ENCODE measurements at places on chromosomes 5 and 9. TPM values are rescaled to one million over a fixed set of nuclear protein-coding genes. Genes with fewer than 3 reads are reported as not detected.

The F12 gene
- 1.3 TPM for total RNA-seq

The ENHO gene
- total RNA-seq: 3.3 TPM

The B4GALT1 gene
- 30.8 TPM for total RNA-seq

The CDKN2B-AS1 gene
- total RNA-seq: 0.20 TPM

The C9 gene
- total RNA-seq: 0.10 TPM

The GCNT4 gene
- 2.4 TPM for total RNA-seq

The SOHLH1 gene
- total RNA-seq: not detected

The PURA gene
- 13.5 TPM for total RNA-seq

The SOX30 gene
- 0.10 TPM for total RNA-seq

The CD180 gene
- 1.2 TPM for total RNA-seq

GRCh38 chr9:15139469-15139868 lies 167.5 kb downstream of the TTC39B start:
- DNase-seq: no peak

- peak; percentile 43 for DNase-seq
Observed at GRCh38 chr5:9194509-9194908, 351.4 kb downstream of the SEMA5A start.

- peak; percentile 73 for DNase-seq
Observed at GRCh38 chr9:33818167-33818846, 1.3 kb downstream of the UBE2R2 start.

- DNase-seq: no peak
Observed at GRCh38 chr5:54872810-54873209, 112.6 kb downstream of the ESM1 start.

DNA sequence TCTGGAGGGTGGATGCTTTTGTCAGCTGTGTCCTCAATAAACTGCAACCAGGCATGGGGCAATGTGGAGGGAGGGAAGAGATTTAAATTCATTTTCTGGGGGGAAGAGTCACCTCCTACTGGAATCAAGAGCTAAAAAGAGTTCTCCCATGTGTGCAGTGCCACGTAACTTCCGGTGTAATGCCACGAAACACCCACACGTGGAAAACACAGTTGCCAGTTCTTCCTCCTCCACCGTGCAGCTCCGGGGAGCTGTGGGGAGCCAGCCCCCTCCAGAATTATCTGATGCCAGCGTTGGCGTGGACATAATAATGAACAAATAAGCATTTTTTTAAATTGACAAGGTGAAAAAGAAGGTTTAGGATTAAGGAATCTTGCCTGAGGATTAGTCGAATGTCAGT lies 32.1 kb upstream of the MED10 start:
- no peak for DNase-seq

- DNase-seq: no peak
Observed at GRCh38 chr5:168092209-168093185, 198.9 kb upstream of the WWC1 start.

GRCh38 chr9:100170085-100170484 lies 71.0 kb downstream of the INVS start:
- DNase-seq: no peak

GRCh38 chr5:131536211-131536826 lies 98.7 kb downstream of the RAPGEF6 start:
- no peak for DNase-seq

- DNase-seq: no peak
Observed at GRCh38 chr9:82354279-82354659, 365.7 kb downstream of the SPATA31D1 start.

DNA sequence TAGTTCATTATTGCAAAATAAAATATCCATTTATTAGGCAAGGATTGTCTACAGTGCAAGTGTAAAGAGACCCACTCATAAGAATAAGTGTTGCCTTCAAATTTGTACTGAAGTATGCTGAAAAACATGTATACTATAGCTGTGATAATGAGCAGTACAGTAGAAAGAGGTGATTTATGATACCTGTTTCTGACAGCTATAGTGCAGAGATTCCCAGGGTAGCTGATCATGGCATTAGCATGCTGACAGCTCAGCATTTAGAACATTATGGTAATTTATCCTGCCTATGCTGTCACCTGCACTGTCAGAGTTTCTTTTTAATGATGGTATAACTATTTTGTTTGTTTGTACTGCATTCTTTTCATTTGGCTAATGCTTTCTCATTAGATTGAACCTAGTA lies 177.6 kb upstream of the TLX3 start:
- DNase-seq: no peak

GRCh38 chr9:88980740-88981203 lies 10.5 kb upstream of the S1PR3 start:
- DNase-seq: no peak

GRCh38 chr9:132800038-132800648 lies 77.9 kb downstream of the AK8 start:
- peak; percentile 49 for DNase-seq

DNA sequence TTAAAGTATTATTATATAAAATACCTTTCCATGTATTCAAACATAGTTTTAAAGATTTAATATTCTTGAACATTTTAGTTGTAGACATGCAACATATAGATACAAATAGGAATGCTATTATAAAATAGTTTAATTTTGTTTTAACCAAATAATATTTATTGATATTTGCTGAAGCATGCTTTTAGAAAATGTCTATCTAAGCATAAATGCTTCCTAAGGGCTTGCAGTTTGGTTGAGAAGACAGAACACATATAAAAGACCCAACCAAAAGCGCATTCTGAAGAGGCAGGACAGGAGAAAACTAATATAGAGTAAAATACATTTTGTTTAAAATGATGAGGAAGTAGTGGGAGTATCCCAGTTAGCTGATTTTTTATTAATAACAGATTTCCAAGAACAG lies 181.5 kb upstream of the ISL1 start:
- DNase-seq: no peak

DNA sequence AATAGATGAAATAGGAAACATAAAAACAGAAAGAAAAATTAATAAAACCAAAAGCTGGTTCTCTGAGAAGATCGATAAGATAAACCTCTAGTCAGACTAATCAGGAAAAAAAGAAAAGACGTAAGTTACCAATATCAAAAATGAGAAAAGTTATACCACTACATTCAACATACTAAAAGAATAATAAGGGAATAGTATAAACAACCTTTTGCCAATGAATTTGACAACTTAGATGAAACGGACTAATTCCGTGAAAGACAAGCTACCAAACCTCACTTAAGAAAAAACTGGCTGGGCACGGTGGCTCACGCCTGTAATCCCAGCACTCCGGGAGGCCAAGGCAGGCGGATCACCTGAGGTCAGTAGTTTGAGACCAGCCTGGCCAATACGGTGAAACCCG lies 7.5 kb downstream of the KIF3A start:
- DNase-seq: no peak

DNA sequence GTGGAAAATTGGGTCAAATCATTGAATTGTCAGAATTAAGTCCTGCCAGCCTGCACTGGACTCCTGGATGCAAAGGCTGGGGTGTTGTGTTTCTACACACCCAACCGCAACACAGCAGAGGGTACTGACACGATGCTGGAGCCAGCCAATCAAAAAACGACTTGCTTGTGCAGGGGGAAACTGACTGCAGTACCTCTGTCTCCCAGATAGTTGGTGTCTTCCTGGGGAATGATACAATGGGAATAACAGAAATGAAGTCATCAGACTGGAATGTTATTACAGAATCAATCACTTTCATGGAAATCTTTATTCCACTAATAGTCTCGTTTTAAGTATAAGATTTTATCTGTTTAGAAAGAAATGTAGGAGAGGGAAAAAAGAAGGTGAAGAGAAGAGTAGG lies 330.3 kb downstream of the MLLT3 start:
- no peak for DNase-seq

DNA sequence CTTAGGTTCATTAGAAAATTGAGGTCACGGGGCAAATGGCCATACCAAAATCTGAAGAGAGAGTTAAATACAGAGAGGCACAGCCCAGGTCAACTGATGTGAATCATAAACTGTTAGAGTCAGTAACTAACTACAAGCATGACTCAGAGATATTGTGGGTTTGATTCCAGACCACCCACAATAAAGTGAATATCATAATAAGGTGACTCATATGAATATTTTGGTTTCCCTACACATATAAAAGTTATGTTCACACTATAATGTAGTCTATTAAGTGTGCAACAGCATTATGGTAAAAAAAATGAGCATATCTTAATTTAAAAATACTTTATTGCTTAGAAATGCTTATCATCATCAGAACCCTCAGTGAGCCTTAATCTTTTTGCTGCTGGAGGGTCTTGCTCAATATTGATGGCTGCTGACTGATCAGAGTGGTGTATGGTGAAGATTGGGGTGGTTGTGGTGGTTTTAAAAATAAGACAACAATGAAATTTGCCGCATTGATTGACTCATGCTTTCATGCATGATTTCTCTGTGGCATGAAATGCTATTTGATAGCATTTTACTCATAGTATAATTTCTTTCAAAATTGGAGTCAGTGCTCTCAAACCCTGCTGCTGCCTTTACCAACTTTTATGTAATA lies 53.1 kb upstream of the EDIL3 start:
- no peak for DNase-seq

DNA sequence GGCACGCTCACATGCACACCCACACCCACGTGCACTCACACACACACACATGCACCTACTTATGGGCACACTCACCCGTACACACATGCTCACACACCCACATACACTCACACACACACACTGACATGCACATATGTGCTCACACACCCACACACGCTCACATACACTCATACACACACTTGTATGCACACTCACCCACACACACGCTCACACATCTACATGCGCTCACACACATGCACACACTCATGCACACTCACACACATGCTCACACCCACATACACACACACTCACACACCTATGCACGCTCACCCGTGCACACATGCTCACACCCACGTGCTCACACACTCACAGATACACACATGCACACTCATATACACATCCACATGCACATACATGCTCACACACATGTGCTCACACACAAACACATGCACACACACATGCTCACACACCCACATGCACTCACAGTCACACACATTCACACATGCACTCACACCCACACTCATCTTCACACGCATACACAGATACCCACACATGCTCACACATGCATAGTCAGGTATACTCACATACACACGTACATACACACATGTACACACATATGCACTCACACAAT lies 138.3 kb downstream of the OLFM1 start:
- DNase-seq: no peak

DNA sequence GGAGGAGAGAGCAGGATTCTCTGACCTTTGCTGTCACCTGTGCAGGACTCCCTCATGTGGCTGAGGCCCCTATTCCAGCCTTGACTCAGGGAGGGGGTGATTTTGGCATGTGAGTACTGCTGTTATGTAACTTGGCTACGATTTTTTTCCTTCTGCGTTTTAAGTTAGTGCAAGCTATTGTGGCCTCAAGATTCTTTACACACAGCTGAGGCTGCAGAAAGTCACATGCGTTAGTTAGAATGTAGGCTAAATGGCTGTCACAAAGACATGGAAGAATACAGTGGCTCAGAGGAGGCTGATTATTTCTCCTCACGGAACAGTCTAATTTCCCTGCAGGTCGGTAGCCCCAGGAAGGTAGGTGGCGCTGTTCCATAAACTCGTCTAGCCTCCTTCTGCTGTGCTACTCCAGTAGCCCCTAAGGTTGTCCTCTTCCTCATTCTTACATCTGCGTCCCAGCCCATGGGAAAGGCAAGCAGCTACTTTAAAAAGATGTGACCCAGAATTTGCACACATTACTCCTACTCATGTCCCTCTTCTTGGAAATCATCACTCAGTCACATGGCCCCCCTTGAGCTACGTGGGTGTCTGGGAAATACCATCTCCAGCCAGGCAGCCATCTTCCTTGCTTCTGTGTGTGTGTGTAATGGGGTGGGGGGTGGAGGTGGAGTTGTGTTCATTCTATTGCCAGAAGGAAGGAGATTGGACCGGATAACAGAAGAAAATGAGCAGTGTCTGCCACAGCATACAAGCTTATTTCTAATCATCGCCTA lies 486.6 kb downstream of the CCDC171 start:
- no peak for DNase-seq

GRCh38 chr9:17625644-17626388 lies 47.0 kb downstream of the SH3GL2 start:
- DNase-seq: no peak

- no peak for DNase-seq
Observed at GRCh38 chr9:116574027-116574679, 113.0 kb upstream of the TRIM32 start.

- no peak for DNase-seq
Observed at GRCh38 chr5:13749766-13750165, 194.7 kb downstream of the DNAH5 start.

All from skin of body (tissue), 3 donors.